ENCODE measurements at places on chromosomes 11 and 22.

DNA sequence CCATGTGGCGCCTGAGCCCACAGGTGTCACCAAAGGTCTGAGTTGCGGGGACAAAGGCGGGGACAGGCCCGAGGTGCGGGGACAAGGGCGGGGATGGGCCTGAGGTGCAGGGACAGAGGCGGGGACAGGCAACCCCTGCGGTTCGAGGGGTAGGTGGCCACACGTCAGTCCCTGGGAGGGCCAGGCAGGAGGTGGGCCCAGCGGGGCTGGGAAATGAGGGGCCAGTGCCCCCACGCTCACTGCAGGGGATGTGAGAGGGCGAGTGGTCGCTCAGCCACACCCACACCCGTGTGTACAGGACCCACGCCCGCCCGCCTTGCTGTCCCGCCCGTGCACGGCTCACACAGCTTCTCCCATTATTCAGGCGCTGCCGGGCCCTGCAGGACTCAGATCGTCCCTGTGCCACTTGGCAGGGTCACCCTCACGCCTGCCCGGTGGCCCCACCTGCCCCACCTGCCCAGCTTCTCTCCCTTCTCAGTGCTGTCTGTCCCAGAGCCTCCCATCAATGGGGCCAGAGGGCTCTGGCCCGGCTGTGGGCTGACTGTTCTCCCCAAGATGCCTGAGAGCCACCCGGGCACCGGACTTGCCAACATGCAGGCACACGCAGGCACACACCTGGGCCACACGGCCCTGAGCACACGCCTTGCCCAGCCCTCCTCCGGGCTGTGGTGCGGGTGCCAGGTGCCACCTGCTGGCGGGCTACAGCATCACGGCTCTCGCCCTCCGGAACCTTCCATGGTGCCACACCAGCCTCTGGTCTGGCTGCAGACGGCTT lies 14.2 kb upstream of the MUC6 start:
- peak; percentile 44 for DNase-seq

DNA sequence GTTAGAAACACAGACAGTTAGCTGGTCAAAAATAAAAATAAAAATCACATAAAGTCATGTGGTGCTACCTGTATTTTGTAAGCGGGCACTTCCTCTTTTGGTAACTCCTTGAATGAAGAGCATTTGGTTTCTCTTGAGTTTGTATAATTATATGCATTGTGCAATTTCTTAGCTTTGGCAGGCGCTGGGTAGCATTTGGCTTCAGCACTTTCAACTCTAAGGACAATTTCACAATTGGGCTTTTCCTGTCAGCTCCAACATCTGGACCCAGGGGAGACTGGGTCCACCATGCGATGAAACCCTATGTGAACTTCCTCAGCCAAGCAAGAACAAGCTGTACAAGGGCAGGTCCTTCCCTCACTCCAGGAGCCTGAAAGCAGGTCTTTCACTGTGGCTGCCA lies 169.1 kb downstream of the RRAS2 start:
- DNase-seq, result no peak

DNA sequence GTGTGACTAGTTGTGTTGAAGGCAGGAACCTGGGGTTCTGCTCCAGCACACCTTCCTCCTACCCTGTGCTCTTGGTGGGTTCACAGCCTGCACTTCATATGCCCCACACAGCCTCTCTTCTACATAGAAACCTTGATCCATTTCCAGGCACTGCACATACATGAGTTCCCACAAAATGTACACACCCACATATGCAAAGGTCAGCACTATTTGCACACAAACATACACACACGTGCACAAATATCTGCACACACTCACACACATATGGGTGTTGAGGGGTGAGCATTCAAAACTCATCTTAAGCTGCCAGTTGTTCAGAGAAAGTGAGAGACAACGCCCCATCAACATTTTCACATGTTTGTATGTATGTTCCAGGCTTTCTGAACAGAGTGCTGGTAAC lies 201.0 kb downstream of the BARX2 start:
- no peak for DNase-seq

- no peak for DNase-seq
Observed at GRCh38 chr11:118774032-118774431, 16.9 kb downstream of the DDX6 start.

- no peak for DNase-seq
Observed at GRCh38 chr11:67439321-67440228, 2.1 kb upstream of the PTPRCAP start.

DNA sequence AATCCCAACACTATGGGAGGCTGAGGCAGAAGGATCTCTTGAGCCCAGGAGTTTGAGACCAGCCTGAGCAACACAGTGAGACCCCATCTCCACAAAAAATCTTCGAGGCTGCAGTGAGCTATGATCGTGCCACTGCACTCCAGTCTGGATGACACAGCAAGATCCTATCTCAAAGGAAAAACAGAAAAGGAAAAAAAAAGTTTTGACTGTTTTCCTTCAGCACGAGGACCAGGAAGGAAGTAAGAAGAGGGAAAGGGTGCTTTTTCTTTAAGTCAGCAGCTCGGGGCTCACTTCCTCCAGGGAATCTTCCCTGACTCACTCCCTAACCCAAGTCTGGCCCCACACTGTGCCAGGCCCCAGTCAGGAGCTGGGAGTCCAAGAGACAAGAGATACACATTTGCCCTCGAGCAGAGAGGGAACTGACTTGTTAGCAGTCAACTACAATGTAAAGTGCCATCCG lies 14.2 kb downstream of the ARRB1 start:
- no peak for DNase-seq

- no peak for DNase-seq
Observed at GRCh38 chr11:119726150-119726553, 2.8 kb downstream of the NECTIN1 start.

All from T-cell (primary cell).